Progenitor cell of endocrine pancreas (in vitro differentiated cells): ENCODE measurements at places on chromosomes 13 and 19.

- H3K27ac ChIP-seq, result peak overlapping the region; percentile 89
- peaks cover 18% of the 10 kb centered on the region for H3K4me1 ChIP-seq
- no peak for DNase-seq
- no peaks in the 10 kb centered on the region for H3K36me3 ChIP-seq
- H3K4me3 ChIP-seq, result peak overlapping the region; percentile 12
These were observed 221.8 kb upstream of the UBL3 start for GRCh38 chr13:30071969-30072817.

DNA sequence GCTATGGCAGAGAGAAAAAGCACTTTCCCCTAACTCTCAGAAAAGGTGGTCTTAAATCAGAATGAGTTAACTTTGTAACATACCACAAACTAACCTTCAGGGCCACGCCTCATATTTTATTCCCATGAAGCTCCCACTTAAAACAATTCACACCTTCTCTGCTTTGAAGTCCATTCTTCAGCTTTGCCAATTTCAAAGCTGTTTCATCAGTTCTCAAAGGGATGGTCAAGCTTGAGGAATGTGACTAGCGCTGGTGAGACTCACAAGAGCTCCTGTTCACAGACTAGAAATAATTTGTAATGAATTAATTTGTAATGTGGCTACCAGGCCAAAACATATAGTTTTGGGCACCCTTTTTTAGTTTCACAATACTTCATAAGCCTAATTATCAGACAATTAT is 68.2 kb downstream of the STK24 start:
- DNase-seq, result no peak
- no peaks in the 10 kb centered on the region for H3K27me3 ChIP-seq
- no peak overlapping the region for H3K4me3 ChIP-seq
- H3K4me1 ChIP-seq, result peaks cover 55% of the 10 kb centered on the region
- H3K27ac ChIP-seq, result no peak overlapping the region

DNA sequence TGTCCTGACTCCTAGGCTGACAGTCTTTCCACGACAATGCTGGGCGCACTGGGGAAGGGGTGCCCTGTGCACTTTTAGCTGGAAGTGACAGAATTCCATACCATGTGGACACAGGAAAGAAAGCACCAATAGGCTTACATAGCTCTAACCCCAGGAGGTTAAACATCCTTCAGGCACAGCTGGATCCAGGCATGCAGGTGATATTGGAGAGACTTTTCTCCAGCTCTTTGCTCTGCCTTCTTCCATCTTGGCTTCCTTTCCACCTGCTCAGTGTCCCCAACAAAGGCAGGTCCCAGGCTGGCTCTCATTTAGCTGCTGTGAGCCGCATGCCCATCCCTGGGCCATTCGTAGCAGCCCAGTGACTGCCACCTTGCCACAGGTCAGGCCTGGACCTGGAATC is 61.1 kb upstream of the LDLR start:
- no peaks in the 10 kb centered on the region for H3K27me3 ChIP-seq
- no peak overlapping the region for H3K4me3 ChIP-seq
- no peak overlapping the region for H3K27ac ChIP-seq
- H3K4me1 ChIP-seq, result no peaks in the 10 kb centered on the region
- peaks cover 19% of the 10 kb centered on the region for H3K36me3 ChIP-seq
- no peak for DNase-seq

DNA sequence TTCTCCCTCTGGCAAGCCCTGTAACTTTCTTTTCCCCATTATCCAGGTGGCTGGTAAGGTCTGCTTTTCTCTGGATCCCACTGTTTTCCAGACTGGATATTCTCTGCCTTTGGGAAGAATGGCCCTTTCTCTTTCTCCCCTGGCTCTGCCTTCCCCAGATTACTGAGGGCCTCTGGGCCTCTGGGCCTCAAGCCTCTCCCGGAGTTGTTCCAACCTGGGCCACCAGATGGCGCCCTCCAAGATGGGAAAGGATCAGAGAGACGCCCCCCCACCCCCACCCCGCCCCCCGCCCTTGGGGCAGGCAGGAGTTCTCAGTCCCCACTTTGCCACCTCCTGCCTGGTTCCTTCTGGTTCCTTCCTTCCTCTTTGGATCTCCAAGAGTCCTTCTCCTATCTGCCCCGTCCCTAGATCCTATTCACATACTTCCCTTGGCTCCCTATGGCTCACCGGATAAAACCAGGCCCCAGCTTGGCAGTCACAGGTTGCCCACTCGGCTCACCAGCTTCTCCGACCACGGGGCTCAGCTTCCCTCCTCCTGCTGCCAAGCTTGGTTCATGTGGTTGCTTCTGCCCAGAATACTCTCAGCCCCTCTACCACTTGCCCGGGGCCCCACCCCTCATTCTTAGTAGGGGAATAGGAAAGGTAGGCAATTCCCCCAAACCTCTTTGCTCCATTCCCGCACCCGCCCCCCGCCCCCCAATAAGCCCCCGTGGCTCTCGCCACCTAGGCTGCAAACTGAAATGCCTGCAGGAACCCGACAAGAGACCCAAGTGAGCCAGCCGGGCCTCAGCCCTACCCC is 13.1 kb downstream of the EPS8L1 start:
- peaks cover 42% of the 10 kb centered on the region for H3K27me3 ChIP-seq
- peaks cover 4% of the 10 kb centered on the region for H3K36me3 ChIP-seq
- peak overlapping the region; percentile 39 for H3K27ac ChIP-seq

DNA sequence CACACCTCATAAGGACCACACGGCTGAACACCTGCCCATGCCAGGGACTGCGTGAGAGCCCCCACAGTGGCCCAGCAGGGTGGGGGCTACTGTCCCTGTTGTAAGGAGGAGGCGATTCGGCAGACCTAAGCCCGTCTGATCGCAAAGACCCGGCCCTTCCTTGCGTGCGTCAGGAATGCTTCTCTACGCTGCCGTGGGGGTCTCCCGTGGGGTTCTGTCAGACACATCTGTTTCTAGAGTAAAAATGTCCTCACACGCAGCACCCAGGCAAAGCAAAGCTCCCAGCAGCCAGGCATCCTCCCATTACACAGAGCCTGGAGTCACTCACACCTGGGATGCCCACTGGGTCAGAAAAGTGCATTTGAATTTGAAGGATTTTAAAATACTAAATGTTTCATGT is 147.7 kb upstream of the SOX1 start:
- no peak overlapping the region for H3K27ac ChIP-seq
- no peak overlapping the region for H3K4me3 ChIP-seq
- no peaks in the 10 kb centered on the region for H3K4me1 ChIP-seq

DNA sequence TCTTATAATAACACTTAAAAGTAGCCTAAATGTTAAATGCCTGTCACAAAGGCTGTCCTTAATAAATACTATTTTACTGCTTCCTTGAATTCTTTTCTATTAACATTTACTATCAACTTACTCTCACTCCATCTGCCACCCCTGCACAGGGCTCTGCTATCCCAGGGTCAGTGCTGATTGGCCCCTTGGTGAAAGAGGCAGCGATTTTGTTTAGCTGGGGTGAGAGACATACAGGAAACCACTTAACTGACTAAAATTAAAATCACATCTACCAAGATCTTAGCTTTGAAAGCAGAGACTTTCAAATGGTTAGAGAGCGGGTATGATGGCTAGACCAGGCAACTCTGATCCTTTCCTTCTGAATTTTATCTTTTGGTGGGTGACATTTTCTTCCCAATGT is 149.9 kb upstream of the HTR2A start:
- H3K27ac ChIP-seq, result no peak overlapping the region
- H3K4me3 ChIP-seq, result no peak overlapping the region
- H3K36me3 ChIP-seq, result no peaks in the 10 kb centered on the region
- no peaks in the 10 kb centered on the region for H3K27me3 ChIP-seq

DNA sequence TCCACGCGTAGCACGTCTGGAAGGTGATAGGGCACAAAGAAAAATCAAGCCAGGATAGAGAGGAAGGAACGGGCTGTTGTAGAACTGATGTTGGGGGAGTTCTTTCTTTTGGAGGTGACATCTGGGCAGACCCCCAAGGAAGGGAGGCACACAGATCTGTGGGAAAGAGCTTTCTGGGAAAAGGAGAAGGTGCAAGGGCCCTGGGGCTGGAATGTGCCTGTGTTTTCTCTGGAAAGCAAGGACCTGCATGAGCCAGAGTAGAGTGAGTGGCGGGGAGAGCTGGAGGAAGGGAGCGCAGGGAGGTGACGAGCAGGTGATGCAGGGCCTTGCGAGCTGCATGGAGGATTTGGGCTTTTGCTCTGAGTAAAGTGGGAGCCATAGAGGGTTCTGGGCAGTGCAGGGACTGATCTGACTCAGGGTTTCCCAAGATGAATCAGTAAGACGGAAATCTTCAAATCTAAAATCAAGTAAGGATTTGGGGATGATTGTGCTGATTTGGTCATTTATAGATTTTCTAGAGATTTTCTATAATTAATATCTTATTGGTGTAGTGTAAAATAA is 30.8 kb downstream of the SMARCA4 start:
- no peaks in the 10 kb centered on the region for H3K4me1 ChIP-seq
- no peaks in the 10 kb centered on the region for H3K27me3 ChIP-seq
- peaks cover 33% of the 10 kb centered on the region for H3K36me3 ChIP-seq
- H3K4me3 ChIP-seq, result no peak overlapping the region

GRCh38 chr19:18439025-18439909 is 1.3 kb upstream of the ISYNA1 start:
- H3K27ac ChIP-seq, result peak overlapping the region; percentile 95
- DNase-seq, result no peak
- no peaks in the 10 kb centered on the region for H3K27me3 ChIP-seq
- peaks cover 22% of the 10 kb centered on the region for H3K4me1 ChIP-seq

GRCh38 chr19:3276341-3276799 is 51.9 kb downstream of the CELF5 start:
- H3K4me3 ChIP-seq, result no peak overlapping the region
- H3K27ac ChIP-seq, result no peak overlapping the region
- no peaks in the 10 kb centered on the region for H3K4me1 ChIP-seq
- peaks cover 70% of the 10 kb centered on the region for H3K27me3 ChIP-seq
- DNase-seq, result peak; percentile 29

- H3K27me3 ChIP-seq, result no peaks in the 10 kb centered on the region
- H3K4me1 ChIP-seq, result peaks cover 8% of the 10 kb centered on the region
- H3K4me3 ChIP-seq, result no peak overlapping the region
- H3K36me3 ChIP-seq, result no peaks in the 10 kb centered on the region
- DNase-seq, result no peak
These were observed 24.3 kb upstream of the INTS6 start for GRCh38 chr13:51477149-51477548.

DNA sequence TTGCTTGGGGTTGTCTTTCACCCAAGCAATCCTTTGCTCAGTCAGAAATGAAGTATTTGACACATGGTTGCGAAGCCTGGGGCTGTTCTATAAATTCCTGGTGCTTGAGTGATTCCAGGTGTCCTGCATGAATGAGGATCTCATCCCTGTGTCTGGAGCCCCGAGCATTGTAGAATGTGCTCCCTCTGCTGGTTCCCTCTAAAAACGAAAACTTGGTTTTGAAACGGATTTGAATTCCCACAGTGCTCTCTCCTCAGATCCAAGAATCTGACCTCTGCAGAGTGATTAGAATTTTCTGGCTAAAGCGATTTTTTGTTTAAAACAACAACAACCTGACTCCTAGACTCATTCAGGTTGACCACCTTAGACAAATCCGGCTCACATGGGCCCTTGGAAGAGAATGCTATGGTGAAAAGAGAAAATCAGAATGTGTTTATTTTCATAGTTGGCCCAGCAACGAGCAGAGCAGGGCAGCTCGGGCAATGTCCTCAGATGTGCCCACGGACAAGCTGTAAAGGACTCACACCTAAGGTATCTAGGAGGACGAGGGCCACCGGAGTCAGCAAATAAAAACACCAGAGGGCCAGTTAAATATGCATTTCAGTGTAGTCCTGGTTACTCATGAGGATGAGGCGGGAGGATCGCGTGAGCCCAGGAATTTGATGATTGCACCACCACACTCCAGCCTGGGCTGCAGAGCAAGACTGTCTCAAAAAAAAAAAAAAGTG is 8.7 kb upstream of the ATP12A start:
- no peak for DNase-seq
- no peak overlapping the region for H3K27ac ChIP-seq
- peaks cover 21% of the 10 kb centered on the region for H3K27me3 ChIP-seq
- no peak overlapping the region for H3K4me3 ChIP-seq

GRCh38 chr19:46755853-46756543 is 9.7 kb upstream of the STRN4 start:
- H3K4me3 ChIP-seq, result no peak overlapping the region
- H3K27me3 ChIP-seq, result no peaks in the 10 kb centered on the region
- peaks cover 10% of the 10 kb centered on the region for H3K36me3 ChIP-seq
- no peak for DNase-seq
- no peaks in the 10 kb centered on the region for H3K4me1 ChIP-seq

- no peak overlapping the region for H3K27ac ChIP-seq
- H3K4me1 ChIP-seq, result peaks cover 4% of the 10 kb centered on the region
- no peaks in the 10 kb centered on the region for H3K36me3 ChIP-seq
These were observed 1.1 kb upstream of the SMIM24 start for GRCh38 chr19:3481241-3482090.

DNA sequence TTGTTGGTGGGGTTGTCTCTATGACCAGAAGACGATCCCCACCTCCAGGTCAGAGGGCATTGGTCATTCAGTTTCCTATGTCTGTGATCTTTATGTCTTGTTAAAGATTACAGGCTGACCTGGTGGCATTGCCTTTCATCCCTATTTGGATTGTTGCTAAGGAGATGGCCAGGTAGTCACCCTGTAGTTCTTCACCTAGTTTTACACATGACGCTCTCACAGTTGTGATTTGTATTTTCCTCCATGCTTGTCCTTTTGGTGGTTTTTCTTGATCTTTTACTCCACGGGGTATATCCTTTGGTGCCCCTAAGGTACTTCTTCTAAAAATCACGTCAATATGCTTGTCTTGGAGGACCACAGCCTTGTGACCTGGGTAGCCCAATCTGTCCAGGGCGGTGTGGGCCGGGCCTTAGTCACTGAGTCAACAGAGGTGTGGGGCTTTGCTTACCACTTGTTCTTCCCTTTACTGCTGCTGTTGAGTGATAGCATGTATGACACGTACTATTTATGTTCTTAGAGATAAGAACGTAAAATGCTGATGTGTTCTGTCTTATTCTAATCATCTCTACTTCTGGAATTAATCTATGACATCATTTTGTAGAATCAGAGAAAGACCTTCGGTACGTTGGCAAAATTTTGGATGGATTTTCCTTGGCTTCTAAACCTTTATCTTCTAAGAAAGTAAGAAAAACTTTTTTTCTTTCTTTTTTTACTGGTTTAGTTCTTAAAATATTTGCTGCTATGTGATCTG is 20.1 kb downstream of the GPATCH1 start:
- peak overlapping the region; percentile 93 for H3K27ac ChIP-seq
- no peaks in the 10 kb centered on the region for H3K27me3 ChIP-seq
- no peak for DNase-seq
- no peak overlapping the region for H3K4me3 ChIP-seq

DNA sequence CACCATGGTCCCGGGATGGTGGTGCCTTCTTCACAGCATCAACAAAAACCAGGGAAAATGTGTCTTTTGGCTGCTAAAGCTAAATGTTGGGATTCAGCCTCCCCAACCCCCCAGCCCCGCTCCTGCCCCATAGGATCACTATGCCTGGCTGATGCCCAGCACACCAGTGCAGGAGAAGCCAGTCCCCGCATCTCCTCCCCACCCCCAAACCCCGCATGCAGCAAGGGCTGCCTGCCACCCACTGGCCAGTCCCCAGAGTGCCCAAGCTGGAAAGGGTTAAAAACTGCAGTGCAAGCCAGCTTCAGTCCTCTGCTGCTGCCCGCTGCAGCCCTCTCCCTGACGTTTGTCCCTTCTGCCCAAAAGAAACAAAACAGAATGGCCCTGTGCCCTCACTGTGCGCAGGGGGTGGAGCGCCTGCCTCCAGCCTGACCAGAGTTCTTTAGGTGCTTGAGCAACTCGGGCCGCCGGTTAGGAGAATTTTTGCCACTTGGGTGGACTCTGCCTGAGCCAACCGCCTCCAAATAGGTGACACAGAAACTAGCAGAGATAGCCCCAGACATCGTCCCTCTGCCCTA is 3.7 kb downstream of the CALM3 start:
- H3K36me3 ChIP-seq, result peaks cover 13% of the 10 kb centered on the region
- peaks cover 32% of the 10 kb centered on the region for H3K4me1 ChIP-seq
- DNase-seq, result no peak
- H3K27me3 ChIP-seq, result no peaks in the 10 kb centered on the region
- H3K4me3 ChIP-seq, result no peak overlapping the region
